Stimulated activated CD4-positive, alpha-beta T cell treated with anti-CD3 and anti-CD28 coated beads, Interleukin-4, amount 100 ng/mL, for 4 hours (primary cell): ENCODE measurements at places on chromosomes 7 and 10.

DNA sequence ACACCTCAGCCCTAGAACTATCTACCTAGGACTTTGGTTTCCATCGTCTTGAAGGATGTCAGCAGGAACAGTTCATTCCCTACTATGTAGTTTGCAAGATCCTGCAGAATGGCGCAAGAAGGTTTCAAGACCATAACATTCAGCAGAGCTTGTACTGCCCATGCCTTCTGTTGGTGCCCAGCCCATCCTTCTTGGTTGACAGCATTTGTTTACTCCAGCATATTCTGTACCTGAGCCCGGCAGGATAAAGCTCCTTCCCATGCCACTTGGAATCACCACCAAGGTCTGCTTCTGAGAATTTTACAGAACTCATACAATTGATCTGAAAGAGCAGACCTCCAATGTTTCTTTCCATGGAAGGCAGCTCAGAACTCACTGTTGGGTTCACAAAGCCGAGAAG is 150.8 kb downstream of the ARID5B start:
- no peak for DNase-seq

DNA sequence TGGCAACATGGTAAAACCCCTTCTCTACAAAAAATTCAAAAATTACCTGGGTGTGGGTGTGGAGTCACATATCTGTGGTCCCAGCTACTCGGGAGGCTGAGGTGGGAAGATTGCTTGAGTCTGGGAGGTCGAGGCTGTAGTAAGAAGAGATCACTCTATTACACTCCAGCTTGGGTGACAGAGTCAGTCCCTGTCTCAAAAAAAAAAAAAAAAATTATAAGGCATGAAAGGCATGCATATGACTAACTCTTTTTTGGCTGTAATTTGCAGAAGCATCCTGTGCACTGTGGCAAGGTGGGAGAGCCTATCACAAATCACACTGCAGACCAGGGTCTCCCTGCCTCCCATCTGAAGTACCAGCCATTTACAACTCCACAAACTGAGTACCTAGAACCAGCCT is 14.1 kb upstream of the MYPN start:
- no peak for DNase-seq

GRCh38 chr7:124630395-124630794 is 135.2 kb downstream of the GPR37 start:
- no peak for DNase-seq

DNA sequence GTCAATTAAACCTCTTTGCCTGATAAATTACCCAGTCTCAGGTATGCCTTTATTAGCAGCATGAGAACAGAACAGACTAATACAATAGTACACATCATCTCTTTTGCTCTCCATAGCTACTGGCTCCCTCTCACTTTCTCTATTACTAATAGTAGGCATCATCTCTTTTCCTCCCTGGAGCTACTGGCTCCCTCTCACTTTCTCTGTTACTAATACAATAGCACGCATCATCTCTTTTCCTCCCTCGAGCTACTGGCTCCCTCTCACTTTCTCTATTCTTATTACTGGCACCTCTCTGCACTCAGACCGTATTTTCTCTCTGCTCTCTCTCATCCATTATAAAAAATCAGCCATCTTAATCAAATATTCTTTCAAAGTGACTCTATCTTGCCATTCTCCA is 37.1 kb downstream of the SLC25A13 start:
- DNase-seq: no peak

DNA sequence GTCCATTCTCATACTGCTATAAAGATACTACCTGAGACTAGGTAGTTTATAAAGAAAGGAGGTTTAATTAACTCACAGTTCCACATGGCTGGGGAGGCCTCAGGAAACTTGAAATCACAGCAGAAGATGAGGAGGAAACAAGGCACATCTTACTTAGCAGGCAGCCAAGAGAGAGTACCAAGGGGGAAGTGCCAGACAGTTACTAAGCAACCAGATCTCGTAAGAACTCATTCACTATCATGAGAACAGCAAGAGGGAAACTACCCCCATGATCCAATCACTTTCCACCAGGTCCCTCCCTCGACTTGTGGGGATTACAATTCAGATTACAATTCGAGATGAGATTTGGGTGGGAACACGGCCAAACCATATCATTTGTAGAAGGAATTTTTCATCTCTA is 36.3 kb downstream of the NHLRC2 start:
- no peak for DNase-seq

DNA sequence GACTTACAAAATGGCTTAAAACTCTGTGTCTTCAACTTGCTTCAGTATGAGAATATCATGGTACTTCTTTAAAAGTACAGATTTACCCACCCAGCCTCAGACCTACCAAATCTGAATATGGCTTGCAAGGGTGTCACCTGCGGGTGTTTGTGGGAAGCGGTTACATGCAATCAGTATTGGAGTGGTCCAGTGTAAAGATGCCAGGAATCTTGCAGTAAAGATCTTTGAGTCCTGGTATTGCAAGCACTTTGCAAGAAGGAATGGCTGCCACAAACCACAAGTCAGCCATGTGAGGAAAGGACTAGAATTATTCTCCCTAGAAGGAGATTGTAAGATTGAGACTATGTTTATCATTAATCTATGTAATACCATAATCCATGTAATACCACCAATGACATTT is 115.1 kb downstream of the PON1 start:
- no peak for DNase-seq

- no peak for DNase-seq
Measured at GRCh38 chr10:34758447-34758996, 56.6 kb downstream of the PARD3 start.

DNA sequence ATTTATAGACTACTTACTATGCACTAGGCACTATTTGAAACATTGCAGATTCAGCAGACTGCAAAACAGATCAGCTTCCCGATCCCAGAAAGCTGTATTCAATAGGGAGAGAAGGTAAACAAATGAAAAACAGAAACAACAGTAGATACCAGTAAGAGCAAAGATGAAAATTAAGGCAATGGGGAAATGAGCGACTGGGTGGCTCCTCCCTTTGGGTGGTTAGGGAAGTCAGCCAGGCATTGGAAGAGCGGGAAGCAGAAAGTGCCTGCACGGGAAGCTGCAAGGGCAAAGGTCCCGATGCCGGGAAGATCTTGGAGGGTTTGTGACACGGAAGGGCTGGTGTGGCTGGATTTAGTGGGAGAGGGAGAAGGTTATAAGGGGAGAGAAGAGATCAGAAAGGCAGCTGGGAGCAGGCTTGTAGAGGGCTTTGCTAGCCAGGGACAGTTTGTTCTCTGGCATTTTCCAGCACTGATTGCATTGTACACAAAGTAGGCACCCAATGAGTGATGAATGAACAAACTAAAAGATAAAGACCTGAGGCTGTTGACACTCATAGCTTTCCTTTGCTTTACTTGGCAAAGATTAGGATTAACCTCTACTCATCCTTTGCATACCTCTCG is 67.8 kb downstream of the NAMPT start:
- DNase-seq: no peak

DNA sequence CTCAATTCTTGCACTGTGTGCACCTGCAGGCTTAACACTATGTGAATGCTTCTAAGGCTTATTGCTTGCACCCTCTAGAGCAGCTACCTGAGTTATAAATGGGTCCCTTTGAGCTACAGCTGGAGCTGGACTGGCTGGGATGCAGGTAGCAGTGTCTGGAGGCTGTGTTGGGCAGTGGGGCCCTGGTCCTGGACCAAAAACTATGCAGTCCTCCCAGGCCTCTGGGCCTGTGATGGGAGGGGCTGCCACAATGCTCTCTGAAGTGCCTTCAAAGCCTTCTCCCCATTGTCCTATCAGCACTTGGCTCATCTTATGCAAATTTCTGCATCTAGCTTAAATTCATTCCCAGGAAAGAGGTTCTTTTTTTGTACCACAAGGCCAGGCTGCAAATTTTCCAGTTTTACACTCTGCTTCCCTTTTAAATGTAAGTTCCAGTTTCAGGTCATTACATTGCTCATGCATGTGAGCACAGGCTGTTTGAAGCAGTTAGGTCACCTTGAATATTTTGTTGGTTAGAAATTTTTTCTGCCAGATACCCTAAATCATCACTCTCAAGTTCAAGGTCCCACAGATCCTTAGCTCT is 26.0 kb downstream of the KBTBD2 start:
- no peak for DNase-seq

- DNase-seq: no peak
Measured at GRCh38 chr7:92681633-92682032, 91.4 kb upstream of the FAM133B start.

GRCh38 chr7:104791080-104791479 is 222.9 kb upstream of the KMT2E start:
- no peak for DNase-seq

- DNase-seq: no peak
Measured at GRCh38 chr7:155509725-155510551, 36.4 kb downstream of the CNPY1 start.

- no peak for DNase-seq
Measured at GRCh38 chr10:80414142-80414895, 6.0 kb downstream of the PRXL2A start.

DNA sequence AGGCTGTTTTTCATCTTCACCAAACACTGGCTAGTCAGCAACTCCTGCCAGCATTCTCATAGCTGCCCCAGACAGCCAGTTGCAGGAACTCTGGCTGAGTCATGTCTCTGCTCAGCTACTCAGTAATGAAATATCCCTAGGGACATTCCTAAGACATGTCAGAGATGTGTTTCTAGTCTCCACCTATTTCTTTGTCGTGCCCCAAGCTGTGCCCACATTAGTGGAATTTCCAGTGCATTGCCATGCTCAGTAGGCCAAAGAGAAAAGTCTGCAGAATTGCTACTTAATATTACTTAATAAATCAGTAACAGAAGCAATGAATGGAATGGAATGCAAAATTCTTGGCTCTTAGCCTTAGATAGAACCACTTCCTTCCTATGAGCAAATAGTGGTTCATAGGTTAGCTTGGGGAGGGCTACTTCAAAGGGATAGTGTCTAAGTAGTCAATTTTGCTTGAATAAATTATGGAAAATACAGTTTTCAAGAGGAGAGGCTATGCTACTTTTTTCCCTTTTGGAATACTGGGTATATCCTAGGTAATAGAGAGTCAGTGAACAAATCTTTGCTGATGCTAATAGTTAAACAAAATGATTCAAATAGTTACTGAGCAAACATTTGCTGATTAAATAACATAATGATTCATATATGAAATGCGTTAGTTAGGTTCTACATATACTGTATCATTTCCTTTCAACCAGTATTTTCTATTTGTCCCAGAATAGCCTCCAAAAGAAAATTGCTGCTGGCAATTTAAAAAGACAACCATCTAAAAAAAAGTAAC is 23.6 kb upstream of the SEMA3C start:
- no peak for DNase-seq

DNA sequence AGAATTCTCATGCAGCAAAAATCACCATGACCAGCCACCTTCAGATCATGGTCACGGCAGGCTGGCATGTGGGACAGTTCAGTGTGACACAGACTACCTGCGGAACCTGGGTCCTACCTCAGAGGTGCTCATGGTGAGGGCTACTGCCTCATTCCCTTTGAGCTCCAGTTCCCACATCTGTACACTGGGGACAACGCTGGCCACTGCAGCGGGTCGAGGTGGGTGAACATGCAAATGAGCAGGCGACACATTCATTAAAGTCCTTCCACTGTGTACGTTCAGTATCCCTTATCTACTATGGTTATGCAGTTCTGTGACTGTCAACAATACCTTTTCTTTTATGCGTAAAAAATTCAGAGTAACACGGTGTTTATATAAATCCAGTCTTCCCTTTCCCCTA is 218.7 kb upstream of the AOAH start:
- no peak for DNase-seq

- DNase-seq: no peak
Measured at GRCh38 chr7:27714831-27715444, 25.0 kb upstream of the TAX1BP1 start.

DNA sequence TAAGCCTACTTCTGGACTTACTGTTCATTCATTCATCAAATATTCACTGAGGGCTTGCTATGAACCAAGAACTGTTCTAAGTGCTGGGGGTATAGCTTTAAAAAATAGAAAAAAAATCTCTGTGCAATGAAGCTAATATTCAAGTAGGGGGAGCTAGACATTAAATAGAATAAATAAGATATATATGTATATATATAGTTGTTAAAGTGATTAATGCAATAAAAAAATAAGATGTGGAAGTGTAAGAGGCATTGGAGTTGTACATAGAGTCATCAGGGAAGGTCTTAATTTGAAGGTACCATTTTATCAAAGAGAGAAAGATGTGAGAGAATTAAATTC is 181.2 kb upstream of the AGR3 start:
- no peak for DNase-seq

DNA sequence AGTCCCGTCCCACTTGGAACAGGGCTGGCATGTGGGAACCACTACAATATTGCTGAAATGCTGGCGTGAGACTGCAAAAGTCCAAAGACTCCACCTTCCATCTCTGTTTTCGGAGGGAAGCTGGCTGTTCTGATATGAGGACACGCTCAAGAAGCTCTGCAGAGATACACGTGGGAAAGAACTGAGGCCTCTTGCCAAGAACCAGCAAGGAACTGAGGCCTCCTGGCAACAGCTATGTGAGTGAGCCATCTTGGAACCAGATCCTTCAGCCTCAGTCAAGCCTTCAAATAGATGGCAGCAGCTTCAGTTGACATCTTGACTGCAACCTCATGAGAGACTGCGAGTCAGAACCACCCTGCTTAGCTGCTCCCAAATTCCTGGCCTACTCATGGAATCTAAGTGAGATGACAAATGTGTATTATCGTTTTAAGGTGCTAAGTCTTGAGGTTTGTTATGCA is 30.8 kb downstream of the SGMS1 start:
- no peak for DNase-seq

DNA sequence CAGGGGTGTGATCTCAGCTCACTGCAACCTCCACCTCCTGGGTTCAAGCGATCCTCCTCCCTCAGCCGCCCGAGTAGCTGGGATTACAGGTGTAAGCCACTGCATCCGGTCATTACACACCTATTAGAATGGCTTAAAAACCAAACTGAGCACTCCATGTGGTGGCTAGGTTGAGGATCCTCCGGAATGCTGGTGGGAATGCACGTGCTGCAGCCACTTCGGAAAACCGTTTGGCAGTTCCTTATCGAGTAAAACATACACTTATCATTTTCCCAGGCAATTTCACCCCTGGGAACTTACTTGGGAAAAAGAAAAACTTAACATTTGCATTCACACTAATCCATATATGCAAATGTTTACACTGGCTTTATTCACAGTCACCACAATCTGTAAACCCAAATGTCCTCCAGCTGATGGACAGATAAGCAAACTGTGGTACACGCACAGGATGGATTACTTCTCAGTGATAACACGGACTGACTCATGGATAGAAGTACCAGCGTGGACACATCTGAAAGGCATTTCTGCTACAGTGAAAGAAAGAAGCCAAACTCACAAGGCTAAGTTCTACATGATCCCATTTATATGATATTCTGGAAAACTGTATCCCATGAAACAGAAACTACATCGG is 20.4 kb downstream of the RFC2 start:
- no peak for DNase-seq

- DNase-seq: no peak
Measured at GRCh38 chr7:92695308-92696261, 105.4 kb upstream of the FAM133B start.

GRCh38 chr7:127731431-127732080 is 79.6 kb downstream of the SND1 start:
- DNase-seq: no peak

GRCh38 chr7:151013733-151014497 is 10.4 kb downstream of the ATG9B start:
- peak; percentile 73 for DNase-seq
